Cardiac muscle cell (in vitro differentiated cells and primary cell): ENCODE measurements at places on chromosomes 2 and 18. TPM values are rescaled to one million over a fixed set of nuclear protein-coding genes. Genes with fewer than 3 reads are reported as not detected.

DNA sequence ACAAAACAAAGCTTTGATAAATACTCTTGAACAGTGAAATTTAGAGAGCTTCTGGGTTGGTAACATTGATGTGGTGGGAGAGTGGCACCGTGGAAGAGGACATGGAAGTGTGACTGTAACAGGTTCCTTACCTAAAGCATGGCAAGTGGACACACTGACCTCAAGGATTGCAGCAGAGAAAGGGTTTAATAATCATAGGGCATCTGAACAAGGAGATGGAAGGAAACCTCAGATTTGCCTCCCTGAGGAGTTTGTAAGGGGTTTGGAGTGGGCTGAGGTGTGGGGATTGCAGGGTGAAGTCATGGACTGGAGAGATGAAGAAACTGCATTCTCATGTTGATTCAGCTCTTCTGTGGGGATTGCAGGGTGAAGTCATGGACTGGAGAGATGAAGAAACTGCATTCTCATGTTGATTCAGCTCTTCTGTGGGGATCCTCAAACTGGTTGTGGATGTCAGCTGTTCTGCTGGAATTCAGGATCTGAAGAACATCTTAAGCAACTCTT is 83.8 kb upstream of the TLK1 start:
- no peak overlapping the region for H3K27ac ChIP-seq
- no peaks in the 10 kb centered on the region for H3K4me1 ChIP-seq
- H3K36me3 ChIP-seq: no peaks in the 10 kb centered on the region
- no peak overlapping the region for H3K4me3 ChIP-seq
- H3K27me3 ChIP-seq: no peaks in the 10 kb centered on the region

SKOR2 gene
- total RNA-seq: not detected in 2 replicates

DNA sequence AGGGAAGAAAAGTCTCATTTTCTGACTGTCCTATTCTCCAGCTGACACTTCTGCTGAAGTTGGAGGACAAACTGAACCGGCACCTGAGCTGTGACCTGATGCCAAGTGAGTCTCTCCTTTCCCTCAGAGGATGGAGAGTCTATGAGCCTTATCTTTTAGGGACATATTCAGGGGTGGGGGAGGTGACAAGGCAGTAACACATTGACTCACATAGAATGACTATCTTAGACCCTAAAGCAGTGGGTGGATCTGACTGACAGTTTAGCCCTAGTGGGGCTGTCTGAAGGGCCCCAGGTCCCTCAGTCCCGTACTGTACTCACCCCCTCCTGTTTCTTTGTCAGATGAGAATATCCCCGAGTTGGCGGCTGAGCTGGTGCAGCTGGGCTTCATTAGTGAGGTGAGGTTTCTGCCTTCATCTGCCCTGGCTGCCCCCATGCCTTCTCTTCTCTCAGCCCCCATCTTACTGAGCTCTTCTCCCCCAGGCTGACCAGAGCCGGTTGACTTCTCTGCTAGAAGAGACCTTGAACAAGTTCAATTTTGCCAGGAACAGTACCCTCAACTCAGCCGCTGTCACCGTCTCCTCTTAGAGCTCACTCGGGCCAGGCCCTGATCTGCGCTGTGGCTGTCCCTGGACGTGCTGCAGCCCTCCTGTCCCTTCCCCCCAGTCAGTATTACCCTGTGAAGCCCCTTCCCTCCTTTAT is 805 bp upstream of the KRTCAP3 start:
- no peak overlapping the region for H3K4me3 ChIP-seq

DNA sequence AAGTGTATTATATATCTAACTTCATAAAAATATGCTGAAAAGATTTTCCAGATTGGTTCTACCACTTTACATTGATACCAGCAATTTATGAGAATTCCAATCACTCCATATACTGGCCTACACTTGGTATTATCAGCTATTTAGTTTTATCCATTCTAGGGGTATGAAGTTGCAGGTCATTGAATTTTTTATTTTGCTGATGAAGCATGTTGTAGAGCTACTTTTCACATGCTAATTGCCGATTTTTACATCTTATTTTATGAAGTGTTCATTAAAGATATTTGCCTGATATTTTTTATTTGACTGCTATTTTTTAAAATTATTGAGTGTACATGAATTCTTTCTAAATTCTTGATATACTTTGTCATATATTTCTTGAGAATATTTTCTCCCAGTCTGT is 542.1 kb downstream of the ADCYAP1 start:
- no peaks in the 10 kb centered on the region for H3K36me3 ChIP-seq
- no peak overlapping the region for H3K4me3 ChIP-seq
- no peak overlapping the region for H3K27ac ChIP-seq
- DNase-seq: no peak
- no peaks in the 10 kb centered on the region for H3K27me3 ChIP-seq

DNA sequence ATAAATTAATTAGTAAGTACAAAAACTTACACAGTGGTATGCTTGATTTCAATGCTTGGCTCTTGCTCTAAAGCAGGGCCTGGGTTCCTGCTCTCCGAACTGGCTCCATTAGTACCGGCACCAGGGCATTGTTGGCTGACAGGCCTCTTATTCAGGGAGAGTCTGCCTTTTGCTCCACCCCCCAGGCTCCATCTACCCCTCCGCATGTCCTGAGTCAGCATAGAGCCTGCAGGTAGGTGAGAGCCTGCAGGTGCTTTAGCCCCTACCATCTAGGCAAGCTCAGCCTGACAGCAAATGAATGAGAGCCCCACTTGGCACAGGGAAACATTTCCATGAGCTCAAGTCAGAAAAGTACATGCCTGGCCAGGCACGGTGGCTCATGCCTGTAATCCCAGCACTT is 35.1 kb upstream of the EFHD1 start:
- no peak for DNase-seq
- H3K27ac ChIP-seq: no peak overlapping the region
- H3K27me3 ChIP-seq: no peaks in the 10 kb centered on the region
- H3K4me3 ChIP-seq: no peak overlapping the region
- H3K36me3 ChIP-seq: no peaks in the 10 kb centered on the region

ANKRD30B gene
- total RNA-seq: not detected in 2 replicates

- H3K36me3 ChIP-seq: no peaks in the 10 kb centered on the region
- no peak overlapping the region for H3K27ac ChIP-seq
- no peaks in the 10 kb centered on the region for H3K27me3 ChIP-seq
- peaks cover 16% of the 10 kb centered on the region for H3K4me1 ChIP-seq
- no peak for DNase-seq
Measured at GRCh38 chr2:168211664-168212163, 35.7 kb downstream of the STK39 start.

CCDC102B gene
- 8.2 and 13.0 TPM in 2 replicates for total RNA-seq

ALK gene
- 0.88 and 4.3 TPM in 2 replicates for total RNA-seq
